ENCODE measurements at places on chromosomes 6 and 20.
A peak's percentile ranks its signal among the peaks of the same experiment; 100 is the strongest.

GRCh38 chr6:13038315-13038714, 290.0 kb downstream of the TBC1D7 start:
- DNase-seq: no peak

- DNase-seq: no peak
Measured at GRCh38 chr6:5172041-5172653, 87.0 kb downstream of the PPP1R3G start.

- no peak for DNase-seq
Measured at GRCh38 chr20:46129955-46130481, 11.9 kb downstream of the CD40 start.

- no peak for DNase-seq
Measured at GRCh38 chr20:43560974-43561373, 2.1 kb downstream of the SGK2 start.

GRCh38 chr6:150959166-150959565, 93.7 kb downstream of the MTHFD1L start:
- DNase-seq: peak; percentile 12

- peak; percentile 66 for DNase-seq
Measured at GRCh38 chr6:39361657-39362486, 39.4 kb upstream of the KCNK16 start.

DNA sequence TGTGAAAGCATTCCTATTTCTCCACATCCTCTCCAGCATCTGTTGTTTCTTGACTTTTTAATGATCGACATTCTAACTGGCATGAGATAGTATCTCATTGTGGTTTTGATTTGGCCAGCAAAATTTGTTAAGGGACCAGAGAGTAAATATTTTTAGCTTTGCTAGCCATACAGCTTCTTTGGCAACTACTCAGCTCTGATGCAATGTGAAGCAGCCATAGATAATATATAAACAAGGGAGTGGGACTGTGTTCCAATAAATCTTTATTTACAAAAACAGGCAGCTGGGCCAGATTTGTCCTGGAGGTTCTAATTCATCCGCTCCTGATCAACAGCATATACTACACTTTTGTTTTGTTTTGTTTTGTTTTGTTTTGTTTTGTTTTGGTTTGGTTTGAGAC, 202.9 kb downstream of the ZNF217 start:
- peak; percentile 16 for DNase-seq

DNA sequence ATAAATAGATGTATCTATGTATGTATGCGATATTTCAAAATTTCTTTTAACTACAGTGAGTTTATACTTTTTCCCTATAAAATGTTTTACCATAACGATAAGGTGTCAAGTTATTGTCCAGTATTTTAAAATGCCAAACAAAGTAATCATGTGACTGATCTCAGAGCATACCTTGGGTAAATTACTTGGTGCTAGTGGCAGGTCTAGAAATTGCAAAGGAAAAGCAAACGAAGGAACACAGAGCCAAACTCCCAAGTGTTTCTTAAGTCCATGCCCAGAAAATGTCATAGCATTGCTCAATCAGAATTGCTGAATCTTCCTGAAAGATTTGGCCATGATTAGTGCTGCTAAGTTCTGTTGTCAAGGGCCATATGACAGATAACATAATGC, 77.5 kb downstream of the CAP2 start:
- DNase-seq: peak; percentile 60

DNA sequence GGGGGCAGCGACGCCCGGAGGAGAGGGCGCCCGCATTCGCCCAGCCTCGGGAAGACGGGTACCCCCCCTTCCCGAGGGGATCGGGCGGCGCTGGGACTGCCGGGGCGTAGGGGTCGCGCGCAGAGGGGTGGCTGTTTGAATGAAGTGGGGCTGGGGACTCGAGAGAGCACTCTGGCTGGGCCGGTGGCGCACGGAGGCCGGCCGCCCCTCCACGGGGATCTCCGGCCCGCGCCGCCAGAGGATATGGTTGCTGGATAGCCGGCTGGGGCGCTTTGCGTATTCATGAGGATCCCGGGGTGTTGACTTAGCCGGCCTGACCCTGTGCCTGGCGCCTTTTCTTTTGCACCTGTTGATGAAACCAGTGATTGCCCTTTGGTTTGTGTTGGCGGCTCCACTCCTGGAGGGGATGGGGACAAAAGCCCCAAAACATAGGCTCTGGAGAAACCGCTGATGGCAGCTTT, 469 bp downstream of the SYNJ2 start:
- DNase-seq: no peak

GRCh38 chr20:35637276-35637675, 21.6 kb downstream of the SPAG4 start:
- DNase-seq: no peak

GRCh38 chr20:18839507-18840247, 26.1 kb downstream of the SCP2D1 start:
- DNase-seq: no peak

GRCh38 chr6:138258991-138259390, 40.7 kb upstream of the PBOV1 start:
- no peak for DNase-seq

DNA sequence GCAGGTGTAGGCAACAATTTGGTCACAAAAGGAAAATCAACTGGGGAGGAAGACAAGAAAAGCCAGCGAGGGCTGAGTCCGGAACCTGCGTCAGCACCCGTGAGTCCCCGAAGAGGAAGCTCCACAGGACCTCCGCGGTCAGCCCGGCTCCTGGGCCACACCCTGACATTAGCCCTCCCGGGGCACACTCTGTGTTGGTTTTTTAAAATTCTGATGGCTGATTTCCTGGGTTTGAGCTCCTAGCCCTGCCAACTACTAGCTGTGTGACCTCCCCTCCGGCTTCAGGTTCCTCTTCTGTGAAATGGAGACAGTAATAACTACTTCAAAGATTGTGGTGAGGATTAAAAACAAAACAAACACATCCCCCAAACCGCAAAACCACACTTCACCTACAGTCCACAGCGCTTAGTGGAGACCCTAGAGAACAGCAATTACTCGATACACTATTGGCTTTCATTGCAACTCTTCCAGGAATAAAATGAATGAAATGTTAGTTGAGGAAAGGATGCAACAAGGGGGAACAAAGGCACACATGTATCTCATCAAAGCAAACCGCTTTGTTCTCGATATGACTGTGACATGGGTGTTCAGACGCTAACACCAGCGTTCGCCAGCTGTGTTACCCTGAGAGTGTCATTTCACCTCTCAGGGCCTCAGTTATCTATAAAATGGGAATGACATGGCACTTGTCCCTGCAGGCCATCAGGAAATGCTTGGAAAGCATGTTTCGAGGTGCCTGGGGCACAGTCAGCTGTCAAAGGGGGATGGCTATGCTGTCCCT, 985 bp downstream of the ZBP1 start:
- DNase-seq: no peak

GRCh38 chr6:33798343-33798848, 5.4 kb downstream of the MLN start:
- DNase-seq: no peak

- peak; percentile 84 for DNase-seq
Measured at GRCh38 chr20:59580146-59580946, 24.0 kb upstream of the PHACTR3 start.

DNA sequence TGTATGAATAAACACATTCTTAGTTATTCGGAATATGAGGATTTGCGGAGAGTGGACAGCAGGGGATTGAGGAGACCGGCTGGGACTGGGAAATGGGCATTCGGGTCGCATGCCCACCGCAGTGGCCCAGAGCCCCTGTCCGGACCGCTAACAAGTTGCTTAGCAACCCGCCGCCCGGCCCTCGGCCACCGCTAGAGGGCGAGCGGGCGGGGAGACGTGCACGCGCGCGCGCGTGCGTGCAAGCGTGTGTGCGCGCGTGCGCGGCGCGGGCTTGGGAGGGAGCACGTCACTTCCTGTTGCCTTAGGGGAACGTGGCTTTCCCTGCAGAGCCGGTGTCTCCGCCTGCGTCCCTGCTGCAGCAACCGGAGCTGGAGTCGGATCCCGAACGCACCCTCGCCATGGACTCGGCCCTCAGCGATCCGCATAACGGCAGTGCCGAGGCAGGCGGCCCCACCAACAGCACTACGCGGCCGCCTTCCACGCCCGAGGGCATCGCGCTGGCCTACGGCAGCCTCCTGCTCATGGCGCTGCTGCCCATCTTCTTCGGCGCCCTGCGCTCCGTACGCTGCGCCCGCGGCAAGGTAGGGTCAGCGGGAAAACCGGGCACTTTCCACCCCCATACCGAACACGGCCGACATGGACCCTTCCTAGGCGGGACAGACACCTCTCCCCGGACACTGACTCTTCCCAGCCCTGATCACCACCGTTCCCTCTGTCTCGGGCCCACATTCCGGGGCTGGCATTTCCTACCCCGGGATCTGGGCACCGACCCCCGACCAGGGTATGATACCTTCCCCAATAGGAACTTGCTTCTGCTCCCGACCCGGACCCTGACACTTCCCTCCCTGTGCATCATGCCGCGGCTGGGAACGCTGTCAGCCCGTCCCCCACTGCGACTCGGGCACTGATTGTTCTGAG, at the start of gene HM13:
HM13 (plus strand) TSS at position 289 of the 918 bp plus-strand sequence; CDS start at position 399, 110 bp downstream.
- peak; percentile 87 for DNase-seq

- no peak for DNase-seq
Measured at GRCh38 chr6:42599558-42599957, 35.7 kb downstream of the UBR2 start.

DNA sequence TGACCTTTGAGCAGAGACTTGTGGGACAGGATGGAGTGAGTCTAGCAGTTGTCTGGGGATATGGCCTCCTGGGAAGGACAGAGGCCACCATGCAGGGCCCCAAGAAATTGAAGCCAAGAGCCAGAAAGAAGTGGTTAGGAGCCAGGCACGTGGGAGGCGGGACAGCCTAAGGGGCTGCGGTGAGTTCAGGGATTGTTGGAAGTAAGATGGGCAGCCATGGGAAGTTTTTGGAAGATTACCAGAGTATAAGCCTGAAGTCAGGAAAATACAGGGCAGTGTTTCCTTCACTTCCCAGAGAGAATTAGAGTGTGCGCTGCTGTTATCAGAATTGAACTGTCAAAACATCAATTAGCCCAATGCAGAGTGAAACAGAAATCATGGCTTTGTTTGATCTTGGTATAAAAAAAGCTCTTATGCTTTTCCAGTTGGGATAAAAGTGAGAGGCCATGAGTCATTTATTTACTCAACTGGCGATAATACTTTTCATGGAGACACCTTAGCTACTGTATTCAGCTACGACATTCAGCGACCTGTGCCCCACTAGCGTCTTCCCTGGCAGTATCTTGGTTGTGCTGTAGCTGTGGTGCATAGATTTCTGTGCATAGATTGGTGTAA, 66.9 kb downstream of the PHACTR2 start:
- no peak for DNase-seq

DNA sequence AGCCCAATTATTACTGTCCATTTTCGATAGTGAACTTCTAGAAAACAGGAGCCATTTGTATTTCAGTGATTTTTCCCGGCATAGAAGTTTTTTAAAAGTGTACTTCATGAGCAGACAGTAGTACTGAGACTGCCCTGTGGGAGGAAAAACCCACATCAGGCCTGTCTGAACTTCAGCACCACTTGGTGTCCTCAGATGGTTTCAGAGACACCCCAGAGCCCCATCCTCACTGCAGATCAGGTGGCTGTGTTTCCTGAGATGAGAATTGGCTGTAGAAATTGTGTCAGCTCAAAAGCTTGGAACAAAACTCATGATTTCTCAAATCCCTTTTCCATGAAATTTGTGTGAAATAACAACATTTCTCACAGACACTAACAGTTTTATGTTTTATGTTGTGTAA, 110.0 kb upstream of the RIN2 start:
- no peak for DNase-seq

GRCh38 chr6:125307964-125308615, 6.3 kb upstream of the HDDC2 start:
- no peak for DNase-seq

- no peak for DNase-seq
Measured at GRCh38 chr6:144284478-144284782, 705 bp upstream of the UTRN start.

DNA sequence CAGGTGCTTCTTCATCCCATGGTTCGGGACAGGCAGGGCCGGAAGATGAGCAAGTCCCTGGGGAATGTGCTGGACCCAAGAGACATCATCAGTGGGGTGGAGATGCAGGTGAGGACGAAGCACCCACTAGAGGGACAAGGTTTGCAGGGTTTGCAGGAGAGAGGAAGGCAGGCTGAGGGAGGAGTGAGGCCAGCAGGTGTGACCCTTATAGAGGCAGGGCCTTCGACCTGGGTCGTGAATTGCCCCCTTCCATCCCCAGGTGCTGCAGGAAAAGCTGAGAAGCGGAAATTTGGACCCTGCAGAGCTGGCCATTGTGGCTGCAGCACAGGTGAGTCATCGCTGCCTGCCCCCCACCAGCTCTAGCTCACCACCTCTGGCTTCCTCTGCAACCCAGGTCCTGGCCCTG, 8.4 kb downstream of the VARS2 start:
- DNase-seq: no peak

- DNase-seq: no peak
Measured at GRCh38 chr20:23666698-23667097, 22.1 kb downstream of the CST4 start.

DNA sequence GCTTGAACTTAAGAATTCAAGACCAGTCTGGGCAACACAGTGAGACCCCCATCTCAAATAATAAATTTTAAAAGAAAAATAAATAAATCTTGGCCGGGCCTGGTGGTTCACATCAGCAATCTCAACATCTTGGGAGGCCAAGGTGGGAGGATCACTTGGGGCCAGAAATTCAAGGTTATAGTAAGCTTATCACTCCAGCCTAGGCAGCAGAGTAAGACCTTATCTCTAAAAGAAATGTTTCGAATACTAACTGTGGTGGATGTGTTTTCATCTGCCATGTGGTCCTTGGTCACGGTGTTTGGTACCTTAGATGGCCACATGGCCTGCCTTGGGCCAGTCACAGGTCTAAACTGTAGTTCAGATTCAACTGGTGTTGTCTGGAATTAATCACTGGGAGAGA, 5.8 kb downstream of the UBE2C start:
- DNase-seq: no peak

DNA sequence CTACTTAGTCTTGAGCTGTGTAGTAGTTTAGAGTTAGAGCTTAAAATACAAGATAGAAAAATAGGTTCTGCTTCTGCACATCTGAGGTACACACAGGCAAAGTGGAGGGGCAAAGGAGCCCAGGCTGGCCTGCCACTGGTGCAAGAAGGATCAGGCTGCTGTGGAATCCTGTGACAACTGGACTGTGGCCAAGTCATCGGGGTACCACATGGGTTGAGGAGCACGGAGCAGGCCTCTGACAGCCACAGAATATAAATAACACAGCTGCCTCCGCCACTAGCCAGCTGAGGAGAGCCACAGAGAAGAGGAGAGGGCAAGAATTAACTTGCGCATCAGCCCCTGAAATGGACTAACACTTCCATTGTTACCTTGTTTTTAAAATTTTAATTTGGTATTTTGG, 206.0 kb upstream of the MARCKS start:
- no peak for DNase-seq

All from fibroblast of upper back skin (primary cell).